NB4 (cell line): ENCODE measurements at places on chromosomes 1 and 21.

DNA sequence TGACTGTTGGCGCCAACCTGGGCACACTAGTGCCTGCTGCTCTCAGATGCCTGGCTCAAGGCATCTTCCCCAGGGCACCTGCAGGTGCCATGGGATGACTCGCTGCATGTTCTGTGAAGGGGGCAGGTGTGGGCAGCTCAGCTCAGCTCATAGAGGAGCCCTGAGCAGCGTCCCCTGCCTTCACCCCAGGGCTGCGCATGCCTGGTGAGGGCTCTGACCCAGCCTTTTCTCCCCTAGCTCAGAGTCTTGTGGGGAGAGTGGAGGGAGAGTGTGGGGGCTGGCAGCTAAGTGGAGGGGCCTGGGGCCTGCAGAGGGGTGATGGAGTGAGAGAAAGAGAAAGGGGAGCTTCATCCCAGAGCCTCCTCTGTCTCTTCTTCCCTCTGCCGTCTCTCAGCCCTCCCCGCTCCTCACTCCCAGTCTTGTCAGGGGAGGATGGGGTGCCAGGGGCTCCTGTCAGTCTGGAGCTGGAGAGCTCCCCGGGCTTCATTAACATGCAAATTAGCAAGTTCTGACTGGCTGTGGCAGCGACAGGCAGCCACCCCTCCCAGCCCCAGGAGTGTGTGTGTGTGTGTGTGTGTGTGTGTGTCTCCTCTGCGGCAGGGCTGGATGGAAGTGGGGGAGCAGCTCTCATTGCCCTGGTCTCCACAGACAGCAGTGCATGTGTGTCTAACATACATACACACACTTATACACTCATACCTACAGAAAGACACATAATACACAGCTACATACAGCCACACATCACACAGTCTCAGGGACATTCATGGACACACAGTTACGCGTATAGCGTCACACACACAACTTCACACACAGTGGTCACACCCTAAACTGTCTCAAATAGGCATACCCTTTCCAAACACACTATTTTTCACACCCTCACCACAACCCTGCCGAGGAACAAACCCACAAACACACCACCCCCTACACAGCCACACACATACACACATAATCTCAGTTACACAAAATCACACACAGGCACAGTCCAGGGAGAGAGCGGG is 34.0 kb downstream of the FOXO6 start:
- peak; percentile 26 for DNase-seq

DNA sequence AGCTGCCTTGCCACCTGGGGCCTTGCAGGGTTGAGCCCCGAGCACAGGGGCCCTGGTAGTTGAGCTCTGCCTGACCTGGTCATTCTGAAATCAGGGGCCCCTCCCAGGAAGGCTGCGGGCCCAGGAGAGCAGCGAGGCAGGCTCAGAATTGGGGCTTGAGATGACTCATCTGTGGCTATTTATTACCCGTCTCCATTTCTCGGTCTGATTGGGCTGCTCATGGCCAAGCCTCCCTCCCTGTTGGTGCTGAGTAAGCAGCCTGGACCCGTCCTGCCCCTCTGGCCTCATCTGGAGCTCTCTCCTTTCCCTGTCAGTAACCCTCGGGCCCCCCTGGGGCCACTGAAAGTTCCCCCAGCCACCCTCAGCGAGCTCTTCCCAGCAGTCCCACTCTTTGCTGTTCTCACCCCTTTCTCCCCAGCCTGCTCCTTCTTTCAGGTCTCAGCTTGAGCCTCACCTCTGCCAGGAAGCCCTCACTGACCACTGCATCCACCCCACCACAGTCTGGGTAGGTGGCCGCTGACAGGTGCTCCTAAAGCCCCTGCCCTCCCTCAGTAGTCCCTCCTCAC is 11.0 kb upstream of the TNFRSF8 start:
- peak; percentile 85 for DNase-seq

- no peak for DNase-seq
Observed at GRCh38 chr21:36839123-36839522, 127.3 kb downstream of the HLCS start.

- DNase-seq, result no peak
Observed at GRCh38 chr1:225763716-225764548, 13.7 kb upstream of the SRP9 start.

GRCh38 chr1:186980400-186980799 is 151.7 kb downstream of the PLA2G4A start:
- no peak for DNase-seq

DNA sequence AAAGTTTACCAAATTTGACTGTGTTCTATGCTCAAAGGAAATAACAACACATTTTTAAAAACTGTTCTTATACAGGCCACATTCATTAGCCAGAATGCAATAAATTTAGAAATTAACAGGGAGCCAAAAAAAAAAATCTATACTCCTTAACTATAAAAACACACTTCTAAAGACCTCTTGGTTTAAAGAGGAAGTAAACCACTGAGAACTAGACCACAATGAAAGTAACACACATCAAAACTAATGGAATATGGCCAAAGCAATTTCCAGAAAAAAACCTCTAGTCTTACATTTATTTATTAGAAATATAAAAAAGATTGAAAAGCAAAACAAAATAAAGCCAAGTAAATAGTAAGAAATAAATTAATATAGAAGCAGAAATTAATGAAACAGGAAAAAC is 48.9 kb upstream of the GADD45A start:
- peak; percentile 24 for DNase-seq
